ENCODE measurements at places on chromosomes 7 and 10.
A peak's percentile ranks its signal among the peaks of the same experiment; 100 is the strongest.

GRCh38 chr7:90222811-90223725 lies 11.5 kb downstream of the STEAP2 start:
- no peak for DNase-seq

- DNase-seq: no peak
Measured at GRCh38 chr10:29646238-29646902, 11.6 kb upstream of the SVIL start.

DNA sequence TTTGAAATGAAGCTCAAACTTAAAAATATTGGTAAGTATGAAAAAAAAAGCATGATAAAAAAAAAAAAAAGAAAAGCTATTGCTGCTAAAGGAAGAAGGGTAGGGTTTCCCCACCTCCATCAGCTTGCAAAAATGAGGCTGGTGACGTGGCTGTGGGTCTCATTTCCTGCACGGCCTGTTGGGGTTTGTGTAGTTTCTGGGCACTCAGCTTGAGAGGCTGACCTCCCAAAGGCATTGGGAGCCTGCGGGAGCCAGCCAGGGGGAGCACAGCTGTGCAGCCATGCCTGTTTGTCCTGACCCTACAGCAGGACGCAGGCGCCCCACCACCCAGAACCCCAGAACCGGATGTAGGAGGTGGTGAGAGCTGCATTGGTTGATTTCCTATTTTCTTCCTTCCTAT lies 48.8 kb upstream of the CARD11 start:
- peak; percentile 55 for DNase-seq

GRCh38 chr7:130918129-130919052 lies 184.4 kb upstream of the KLF14 start:
- no peak for DNase-seq

DNA sequence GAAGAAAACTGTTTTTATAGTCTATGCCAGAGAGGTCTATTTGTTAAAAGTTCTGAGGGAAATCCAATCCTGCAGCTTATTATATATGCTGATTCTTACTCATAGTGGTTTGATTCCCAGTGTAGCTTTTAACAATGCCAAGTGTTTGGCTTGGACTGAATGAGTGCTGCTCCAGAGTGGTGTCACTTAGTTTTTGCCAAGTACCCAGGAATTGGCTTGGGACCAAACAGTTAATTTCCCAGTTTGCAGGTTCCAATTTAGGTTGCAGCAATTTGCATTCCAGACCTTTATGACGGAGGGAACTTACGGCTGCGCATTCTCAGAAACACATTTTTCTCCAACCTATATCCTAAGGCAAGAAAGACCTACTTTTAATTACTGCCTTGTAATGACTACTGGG lies 32.4 kb downstream of the NSUN6 start:
- DNase-seq: no peak

DNA sequence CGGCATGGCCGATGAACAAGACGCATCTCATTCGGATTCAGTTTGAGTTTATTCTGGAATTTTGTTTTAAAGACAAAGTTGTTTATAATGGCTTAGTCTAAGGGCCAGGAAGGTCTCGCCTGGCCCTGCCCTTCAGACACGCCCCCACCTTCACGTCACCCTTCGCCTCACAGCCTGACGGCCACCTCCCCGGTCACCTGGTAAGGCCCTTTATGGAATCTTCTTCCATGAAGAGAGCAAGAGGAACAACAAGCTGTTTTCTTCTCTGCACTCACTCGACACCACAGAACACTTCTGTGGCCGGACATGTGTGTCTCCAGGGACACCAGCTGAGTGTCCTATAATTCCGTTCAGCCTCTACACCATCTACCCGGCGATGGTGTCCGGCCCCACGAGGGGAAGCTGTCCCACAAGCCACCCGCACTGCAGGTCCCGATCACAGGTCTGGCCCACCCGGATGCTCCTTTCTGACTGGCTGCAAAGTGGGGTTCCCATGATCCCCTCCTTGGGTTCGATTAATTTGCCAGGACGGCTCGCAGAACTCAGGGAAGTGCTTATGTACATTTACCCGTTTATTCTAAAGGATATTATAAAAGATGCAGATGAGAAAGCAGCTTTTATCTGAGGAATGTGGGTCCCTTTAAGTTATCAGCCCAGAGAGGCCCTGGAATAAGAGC lies 17.4 kb upstream of the KNDC1 start:
- no peak for DNase-seq

DNA sequence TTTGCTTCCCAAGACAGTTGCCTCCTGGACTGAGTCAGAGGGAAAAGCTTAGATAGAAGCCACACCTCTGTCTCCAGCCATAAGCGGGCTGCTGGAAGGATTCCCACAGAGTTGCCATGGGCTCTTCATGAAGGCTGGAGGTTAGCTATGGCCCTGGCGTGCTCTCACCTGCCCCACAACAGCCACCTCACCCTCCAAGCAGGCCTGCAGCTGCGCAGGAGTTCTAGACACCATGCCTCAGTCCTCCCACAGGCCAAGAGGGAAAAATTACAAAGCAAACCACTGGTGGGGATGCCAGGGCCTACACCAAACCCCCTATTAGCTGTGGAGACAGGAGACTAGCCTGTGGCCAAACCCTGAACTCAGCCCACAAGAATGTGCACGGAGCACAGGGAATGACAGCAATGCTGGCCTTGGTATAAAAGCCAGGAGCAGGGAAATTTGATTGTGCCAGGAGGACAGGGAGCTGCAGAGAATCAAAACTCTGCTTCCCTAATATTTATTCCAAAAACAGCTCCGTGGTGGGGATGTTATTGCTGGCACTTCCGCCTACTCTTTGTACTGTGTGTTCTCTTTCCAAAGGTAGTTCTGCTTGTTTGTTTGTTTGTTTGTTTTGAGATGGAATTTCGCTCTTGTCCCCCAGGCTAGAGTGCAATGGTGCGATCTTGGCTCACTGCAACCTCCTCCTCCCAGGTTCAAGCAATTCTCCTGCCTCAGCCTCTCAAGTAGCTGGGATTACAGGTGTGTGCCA lies 60.3 kb upstream of the STK17A start:
- DNase-seq: no peak

DNA sequence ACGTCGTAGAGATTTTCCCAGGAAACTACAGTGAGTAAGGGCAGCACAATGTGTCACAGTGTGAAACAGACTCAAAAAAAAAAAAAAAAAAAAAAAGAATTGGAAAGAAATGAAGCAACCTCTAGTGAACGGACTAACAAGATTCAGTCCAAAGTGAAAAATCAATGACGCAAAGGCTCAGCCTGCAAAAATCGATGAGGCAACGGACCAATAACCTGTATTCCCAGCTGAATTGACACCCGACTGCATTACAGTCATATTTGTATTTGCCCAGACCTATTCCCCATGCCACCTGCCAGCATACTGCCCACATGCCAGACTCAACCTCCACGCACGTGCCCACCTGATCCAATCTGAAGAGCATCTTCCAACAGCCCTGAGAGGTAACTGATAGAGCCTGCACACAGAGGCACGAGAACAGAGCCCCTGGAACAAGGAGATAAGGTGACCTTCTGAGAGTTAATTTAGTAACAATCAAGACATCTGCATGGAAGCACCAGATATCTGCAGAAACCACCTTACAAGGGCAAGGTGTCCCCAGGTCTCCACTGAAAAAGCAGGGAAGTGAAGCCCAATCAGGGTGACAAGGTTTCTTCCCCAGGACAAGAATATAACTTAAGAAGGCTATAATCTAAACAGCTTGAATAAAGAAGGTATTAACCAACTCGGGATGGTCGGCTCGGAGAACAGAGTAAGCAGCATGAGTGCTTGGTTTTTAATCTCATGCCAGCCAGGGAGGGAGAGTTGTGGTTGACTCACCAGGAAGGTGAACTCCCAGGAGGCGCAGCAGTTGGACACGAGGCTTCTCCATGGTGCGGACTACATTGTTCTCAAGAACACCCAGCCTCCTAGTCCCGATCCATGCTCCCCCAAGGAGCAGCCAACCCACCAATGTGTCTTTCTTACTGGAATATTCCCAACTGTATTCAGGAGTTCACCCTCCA lies 48.5 kb downstream of the PLXNA4 start:
- no peak for DNase-seq

GRCh38 chr7:115227473-115228235 lies 305.8 kb downstream of the MDFIC start:
- DNase-seq: no peak

DNA sequence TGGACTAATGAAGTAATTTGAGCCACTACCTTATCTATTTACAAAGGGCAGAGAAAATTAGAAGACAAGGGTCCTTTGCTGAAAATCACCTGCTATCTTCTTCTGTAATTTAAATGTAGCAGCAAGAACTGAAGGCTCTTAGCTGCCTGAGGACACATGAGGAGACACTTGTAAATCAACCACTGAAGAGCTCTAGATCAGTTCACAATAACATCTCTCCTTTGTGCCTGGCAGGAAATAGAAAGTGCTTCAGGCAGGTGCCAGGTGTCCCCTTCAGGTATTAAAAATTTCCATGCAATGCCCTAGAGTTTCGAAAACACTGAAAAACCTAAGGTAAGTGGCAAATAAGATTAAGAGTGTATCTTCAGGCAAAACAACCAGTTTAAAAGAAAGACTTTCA lies 474.6 kb downstream of the GRM8 start:
- DNase-seq: no peak

- no peak for DNase-seq
Measured at GRCh38 chr10:73995035-73995358, 2.9 kb upstream of the VCL start.

DNA sequence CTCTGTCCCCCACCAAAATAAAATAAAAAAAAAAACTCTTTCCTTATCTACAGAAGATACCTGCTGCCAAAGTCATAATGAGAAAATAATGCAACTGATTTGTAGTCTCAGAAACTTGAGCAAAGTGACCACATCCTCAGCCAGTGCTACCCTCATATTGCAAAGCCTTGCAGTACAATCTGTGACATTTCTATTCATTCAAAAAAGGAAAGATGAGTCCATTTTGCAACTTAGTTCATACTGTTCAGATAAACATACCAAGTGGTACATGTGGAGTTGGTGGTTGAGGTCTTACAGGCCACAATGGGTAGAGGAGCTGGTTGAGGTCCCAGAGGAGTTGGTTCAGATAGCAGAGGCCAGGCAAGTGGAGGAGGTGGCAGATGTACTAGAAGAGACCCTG lies 6.5 kb upstream of the EIF5AL1 start:
- no peak for DNase-seq

GRCh38 chr7:12386313-12386740 lies 17.3 kb downstream of the VWDE start:
- no peak for DNase-seq

DNA sequence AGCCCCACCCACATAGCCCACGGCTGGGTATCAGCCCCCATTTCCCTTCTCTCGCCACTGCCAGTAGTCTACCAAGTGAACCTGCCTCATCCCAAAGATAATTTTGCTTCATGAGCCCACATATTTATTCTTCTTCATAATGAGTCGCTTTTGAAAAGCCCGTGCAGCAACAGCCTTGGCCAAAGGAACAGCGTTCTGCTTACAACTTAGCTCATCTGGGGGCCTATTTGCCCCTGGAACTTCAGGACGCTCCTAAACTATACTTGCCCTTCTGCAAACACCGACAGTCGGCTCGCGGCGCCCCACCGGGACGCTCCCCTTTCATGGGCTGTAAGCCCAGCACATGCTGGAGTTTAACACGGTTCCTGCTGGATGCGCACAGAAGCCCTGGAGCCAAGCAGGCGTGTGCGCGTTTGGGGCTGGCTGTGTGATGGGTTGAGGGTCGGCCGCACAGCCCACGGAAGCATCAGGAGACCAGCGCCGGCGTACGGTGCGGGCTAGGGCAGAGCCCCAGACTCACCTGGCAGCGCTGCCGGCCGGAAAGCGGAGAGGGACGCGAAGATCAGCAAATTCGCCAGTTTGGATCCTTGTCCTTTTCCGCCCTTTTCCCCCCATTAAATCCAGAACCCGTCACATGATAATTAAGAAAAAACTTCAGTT lies 370 bp downstream of the TMEM60 start:
- DNase-seq: peak; percentile 15

DNA sequence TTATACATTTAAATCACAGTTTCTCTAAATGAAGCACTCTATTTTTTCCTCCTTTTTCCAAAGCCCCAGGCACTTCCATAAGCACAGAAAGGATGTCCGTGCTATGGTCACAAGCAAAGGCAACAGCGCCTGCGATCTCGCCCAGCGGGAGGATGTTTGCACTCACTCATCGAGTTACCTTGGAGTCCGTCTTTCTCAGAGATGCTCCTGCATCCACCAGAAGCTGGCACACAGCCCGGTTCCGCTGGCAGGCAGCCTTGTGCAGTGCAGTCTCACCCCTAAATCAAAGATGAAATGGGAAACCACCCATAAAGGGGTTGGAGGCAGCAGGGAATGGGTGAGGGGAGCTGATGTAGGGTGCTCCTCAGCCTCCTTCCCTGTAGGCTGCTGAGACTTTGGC lies 51.9 kb upstream of the PTN start:
- DNase-seq: no peak

- DNase-seq: no peak
Measured at GRCh38 chr7:114085592-114086501, 167.0 kb upstream of the PPP1R3A start.

- DNase-seq: no peak
Measured at GRCh38 chr10:86200269-86200668, 166.3 kb downstream of the GRID1 start.

DNA sequence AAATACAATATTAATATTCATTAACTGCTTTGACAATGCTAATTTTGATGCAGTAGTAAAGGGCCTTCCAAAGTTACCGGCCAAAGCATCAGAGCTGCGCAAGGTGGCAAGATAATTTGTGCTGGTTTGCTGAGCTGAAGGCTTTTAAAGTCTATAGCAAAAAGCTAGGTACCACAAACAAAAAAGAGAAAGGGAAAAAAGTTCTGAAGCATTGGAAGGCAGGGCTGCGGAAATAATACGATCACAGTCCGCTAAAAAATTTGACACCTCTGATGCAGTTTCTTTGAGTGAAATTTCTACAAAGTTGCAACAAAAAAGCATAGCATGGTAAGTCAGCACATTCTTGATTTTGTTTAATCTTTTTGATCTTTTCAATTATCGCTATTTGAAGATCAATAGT lies 175.6 kb downstream of the TCF7L2 start:
- DNase-seq: no peak

DNA sequence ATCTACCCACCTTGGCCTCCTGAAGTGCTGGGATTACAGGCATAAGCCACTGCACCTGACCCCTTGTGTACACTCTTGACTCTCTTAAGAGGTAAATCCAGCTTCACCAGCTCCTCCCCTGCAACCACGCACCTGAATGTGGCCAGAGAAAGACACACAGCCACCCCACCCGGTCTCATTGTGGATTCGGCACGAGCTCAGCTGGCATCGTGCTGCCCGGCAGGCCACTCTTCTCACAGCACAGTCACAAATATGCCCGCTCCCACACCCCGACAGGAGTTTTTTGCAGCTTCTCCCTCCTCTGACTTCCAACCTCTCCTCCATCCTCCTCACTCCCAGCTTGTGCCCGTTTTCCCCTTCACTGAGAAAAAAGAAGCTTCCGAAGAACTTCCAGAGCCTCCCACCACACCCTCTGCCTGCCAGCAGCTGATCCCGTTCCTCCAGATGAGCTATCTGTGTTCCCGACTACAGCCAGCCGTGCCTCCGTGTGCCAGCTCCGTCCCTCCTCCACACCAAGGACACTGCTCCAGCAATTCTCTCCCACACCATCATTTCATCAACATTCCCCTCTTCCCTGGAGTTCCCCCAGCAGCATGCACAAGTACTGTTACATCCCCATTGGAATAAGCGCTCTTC lies 8.0 kb upstream of the SMARCD3 start:
- no peak for DNase-seq
